SK-N-SH (cell line): ENCODE measurements at places on chromosomes 1 and 21.

DNA sequence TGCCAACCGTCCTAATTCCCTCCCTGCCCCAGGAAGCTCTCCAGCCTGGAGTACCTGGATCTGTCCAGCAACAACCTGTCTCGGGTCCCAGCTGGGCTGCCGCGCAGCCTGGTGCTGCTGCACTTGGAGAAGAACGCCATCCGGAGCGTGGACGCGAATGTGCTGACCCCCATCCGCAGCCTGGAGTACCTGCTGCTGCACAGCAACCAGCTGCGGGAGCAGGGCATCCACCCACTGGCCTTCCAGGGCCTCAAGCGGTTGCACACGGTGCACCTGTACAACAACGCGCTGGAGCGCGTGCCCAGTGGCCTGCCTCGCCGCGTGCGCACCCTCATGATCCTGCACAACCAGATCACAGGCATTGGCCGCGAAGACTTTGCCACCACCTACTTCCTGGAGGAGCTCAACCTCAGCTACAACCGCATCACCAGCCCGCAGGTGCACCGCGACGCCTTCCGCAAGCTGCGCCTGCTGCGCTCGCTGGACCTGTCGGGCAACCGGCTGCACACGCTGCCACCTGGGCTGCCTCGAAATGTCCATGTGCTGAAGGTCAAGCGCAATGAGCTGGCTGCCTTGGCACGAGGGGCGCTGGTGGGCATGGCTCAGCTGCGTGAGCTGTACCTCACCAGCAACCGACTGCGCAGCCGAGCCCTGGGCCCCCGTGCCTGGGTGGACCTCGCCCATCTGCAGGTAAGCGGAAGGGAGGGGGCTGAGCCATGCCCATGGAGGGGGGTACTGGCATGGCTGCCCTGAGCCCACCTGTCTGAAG is 16.5 kb downstream of the PODN start:
- DNase-seq = no peak

- DNase-seq = peak; percentile 56
Observed at GRCh38 chr1:109649491-109649914, 6.4 kb upstream of the GSTM4 start.

DNA sequence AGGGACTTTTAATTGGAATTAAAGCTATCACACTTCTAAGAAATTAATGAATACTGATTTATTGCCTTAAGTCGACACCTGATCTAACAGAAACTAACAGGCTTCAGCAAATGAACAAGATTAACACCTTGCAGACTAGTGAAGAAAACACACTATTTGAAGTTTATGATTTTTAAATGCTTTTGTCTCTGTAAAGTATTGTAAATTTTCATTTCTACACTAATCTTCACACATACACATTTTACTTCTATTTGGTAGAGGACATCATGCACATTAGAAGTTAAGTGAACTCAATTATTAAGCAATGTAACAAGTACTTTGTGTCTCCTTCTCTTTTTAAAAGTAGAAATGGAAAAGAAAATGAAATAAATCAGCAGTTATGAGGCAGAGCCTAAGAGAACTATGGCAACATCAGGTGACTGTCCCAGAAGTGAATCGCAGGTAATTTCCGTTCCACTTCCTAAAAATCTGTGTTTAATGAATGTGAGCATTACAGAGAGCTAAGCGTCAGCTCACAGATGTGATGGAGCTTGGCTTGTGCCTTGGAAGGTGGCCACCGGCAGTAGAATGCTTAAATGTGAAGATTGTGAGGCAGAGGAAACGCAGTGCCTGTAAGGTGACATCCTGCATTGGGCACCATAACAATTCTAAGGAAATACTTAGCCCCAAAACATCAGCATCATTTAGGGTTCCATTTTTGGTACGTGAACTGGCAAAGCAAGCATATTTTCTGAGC is 1.2 kb downstream of the PRMT2 start:
- no peak for DNase-seq

- peak; percentile 60 for DNase-seq
Observed at GRCh38 chr1:239976130-239976968, 115.3 kb upstream of the FMN2 start.
